Activated gamma-delta T cell (primary cell): ENCODE measurements at places on chromosomes 2 and 18.

- DNase-seq = no peak
Measured at GRCh38 chr2:171999161-171999560, 592 bp upstream of the METAP1D start.

DNA sequence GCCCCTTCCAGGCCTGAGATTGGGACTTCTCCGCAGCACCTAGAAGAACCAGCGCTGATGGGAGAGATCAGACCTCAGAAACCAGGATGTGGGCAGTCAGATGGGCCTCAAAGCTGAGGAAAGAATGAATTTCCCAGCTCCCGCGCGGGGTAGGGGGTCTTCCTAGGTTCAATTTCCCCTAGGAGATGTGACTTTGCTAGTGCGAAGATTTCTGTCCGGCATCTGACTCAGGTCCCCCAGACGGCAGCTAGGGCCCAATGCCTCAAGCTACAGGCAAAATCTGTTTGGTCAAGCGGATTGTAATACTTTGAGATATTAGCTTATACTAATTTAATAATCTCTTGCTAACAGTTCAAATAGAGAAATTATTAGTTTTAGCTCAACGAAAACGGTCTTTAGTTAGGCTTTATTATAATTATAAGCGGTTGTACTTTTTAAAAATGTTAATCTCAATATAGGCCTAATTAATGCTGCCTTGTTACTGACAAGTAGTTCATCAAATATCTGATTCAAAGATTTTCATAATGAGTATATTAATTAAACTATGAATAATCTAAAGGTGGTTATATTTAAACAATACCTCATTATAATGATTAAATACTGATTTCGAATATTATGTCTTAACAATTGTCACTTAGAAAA, 5.8 kb downstream of the DLX1 start:
- no peak for DNase-seq

- DNase-seq = no peak
Measured at GRCh38 chr2:7020059-7020458, 102.8 kb downstream of the RNF144A start.

GRCh38 chr18:42310956-42311355, 355.9 kb downstream of the PIK3C3 start:
- DNase-seq = no peak

DNA sequence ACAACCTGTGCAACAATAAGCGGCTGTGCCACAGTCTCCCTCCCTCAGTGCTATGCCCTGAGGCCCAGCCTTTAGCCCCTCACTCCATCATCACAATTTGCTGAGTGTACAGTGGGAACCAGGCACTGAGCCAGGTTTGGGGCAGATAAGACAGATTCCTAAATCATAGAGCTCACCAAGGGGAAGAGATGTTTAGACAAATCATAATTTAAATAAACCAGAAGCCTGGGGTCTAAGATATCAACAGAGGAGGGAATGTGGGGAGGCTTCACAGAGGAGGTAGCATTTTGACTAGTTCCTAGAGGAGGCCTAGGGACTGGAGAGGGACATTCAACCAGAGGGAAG, 139.3 kb upstream of the EPAS1 start:
- no peak for DNase-seq

DNA sequence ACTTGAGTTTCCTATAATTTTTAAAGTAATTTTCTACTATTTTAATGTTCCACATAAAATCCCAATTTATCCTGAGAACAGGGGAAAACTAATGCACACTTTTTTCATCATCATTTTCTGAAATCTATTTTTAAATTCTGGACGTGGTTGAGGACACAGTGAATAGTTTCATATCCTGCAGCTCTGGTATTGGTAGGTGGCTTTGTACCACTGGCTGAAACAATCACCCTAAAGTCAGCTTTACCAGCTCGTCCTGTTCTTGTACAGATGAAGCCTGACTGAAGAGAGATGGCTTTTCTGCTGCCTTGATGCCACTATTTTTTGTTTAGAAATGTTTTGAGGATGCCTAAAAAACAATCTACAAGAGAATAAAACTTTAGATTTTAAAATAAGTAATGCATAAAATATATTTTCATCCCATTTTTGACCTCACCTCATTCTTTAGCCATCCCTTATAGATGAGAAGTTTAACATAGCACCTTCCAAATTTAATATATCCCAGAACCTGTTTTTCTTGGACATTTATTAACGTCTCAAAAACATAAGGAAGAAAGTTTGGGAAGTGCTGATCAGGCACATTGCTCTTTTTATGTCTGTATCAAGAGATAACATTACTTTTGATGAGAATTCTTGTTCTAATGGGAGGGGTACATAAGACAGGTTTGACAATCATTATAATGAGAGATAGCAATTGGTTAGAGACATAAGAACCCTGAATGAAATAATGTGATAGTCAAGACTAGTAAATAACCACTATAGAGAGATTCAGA, 80.9 kb downstream of the GALNT1 start:
- DNase-seq = no peak
